ENCODE measurements at places on chromosomes 1 and 21.

GRCh38 chr1:48777219-48777895, 666 bp upstream of the BEND5 start:
- DNase-seq = no peak

DNA sequence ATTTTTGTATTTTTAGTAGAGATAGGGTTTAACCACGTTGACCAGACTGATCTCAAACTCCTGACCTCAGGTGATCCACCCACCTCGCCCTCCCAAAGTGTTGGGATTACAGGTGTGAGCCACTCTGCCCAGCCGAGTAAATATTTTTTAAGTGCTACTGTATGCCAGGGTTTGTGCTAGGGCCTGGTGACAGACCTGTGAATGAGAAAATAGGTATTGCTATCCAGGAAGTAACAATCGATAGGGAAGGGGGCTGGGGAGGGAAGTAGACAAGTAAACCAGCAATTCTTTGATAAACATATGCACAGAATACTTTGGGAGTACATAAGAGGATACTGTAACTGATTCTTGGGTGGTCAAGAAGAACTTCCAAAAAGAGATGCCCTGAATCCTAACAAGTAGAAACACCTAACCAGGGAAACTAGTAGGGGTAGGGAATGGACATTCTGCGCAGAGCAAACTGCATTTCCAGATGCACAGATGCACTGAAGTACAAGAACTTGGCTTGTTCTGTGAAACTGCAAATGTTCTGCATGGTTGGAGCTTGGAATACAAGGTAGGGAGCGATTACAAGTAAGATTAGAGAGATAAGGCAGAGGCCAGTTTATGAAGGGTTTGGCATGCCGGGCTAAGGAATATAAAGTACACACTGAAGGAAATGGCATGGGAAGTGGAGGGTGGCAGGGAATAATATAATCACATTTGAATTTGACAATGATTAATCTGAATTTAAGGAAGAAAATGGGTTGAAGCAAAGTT, 19.0 kb upstream of the DOCK7 start:
- DNase-seq = no peak

- no peak for DNase-seq
Observed at GRCh38 chr1:153928245-153928644, 5.5 kb upstream of the GATAD2B start.

DNA sequence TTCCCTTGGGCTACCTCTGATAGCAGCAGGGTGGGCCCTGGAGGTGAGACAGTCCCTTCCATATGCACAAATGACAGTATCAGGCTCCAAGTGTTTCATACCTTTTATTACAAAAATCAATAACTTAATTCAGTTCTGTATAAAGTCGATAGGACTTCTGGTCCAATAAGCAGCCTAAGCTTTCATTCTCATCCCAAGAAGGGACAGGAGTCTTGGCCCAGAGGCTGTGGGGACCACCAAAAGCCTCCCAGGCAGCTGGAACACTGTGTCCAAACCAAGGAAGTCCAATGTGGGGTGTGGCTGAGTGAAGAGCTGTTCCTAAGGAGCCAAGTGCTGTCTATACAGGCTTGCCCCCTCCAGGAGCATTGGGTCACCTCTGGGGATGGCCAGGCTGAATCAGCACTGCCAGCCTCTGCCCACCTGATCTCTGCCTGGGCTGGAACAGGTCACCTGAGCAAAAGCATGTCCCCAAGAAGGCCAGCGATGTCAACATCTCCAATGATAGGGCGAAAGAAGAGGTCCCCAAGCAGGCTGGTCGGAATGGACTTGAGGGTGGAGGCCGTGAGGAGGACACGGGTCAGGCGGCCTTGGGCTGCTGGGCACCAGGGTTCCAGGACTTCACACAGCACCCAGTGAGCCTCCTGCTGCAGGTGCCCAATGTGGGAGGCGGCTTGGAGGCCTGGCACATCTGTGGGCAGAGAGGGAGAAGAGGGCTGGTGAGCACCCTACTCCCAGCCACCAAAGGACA, 2.2 kb downstream of the NR0B2 start:
- DNase-seq = no peak

- DNase-seq = no peak
Observed at GRCh38 chr21:45019887-45020537, 54.4 kb upstream of the ADARB1 start.

- no peak for DNase-seq
Observed at GRCh38 chr1:223211323-223211985, 68.4 kb upstream of the TLR5 start.

DNA sequence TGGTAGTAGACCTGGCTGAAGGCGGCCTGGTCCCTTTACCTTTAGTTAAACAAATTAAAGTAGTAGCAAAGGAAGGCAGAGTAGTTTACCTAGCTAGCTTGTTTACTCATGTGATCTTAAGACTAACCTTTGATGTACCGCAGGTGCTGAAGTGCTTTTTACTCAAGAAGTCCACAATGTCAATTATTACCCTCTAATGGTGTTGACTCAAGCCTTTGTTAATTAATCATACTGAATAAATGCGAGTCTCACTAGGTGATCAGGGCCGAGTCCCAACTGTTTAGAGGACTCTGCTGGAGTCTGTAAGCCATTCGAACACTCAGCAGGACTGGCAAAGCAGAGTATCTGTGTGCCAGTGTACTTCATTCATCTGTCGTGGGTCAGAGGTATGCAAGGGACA, 381.1 kb upstream of the NCAM2 start:
- DNase-seq = no peak

GRCh38 chr1:10939654-10940450, 72.6 kb upstream of the TARDBP start:
- peak; percentile 53 for DNase-seq

- DNase-seq = no peak
Observed at GRCh38 chr1:18229625-18230024, 122.0 kb downstream of the IGSF21 start.

GRCh38 chr1:9349331-9349851, 56.7 kb downstream of the SPSB1 start:
- no peak for DNase-seq

DNA sequence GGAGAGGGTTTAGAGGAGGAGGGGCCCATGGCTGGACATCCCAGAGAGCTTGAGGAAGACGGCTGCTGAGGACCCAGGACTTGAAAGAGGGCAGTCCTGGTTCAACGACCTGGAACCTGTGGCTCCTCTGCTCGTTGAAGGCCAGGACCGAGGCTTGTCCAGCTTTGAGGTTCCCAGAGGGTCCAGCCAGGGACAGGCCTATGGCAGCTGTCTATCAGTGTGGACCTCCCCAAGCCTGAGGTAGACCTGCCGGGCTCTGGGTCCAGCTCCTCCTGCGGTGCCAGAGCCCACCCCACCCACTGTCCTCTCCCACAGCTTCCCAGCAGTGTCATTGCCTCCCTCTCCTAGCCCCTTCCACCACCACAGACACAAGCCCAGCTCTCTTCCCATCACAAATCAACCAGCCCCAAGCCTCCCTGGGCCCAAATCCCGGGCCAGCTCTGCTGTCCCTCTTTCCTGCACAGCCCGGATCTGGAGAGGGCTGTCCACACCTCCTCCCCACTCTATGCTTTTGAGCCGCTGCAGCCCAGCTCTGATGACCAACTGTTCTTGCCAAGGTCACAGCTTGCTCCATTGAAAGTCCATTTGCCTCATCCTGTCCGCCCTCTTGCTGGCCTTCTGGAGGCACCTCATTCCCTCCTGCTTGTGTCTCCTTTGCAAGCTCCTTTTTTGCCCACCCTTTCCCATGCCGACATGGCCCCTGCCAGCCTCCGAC, 48.7 kb upstream of the EDN2 start:
- no peak for DNase-seq

DNA sequence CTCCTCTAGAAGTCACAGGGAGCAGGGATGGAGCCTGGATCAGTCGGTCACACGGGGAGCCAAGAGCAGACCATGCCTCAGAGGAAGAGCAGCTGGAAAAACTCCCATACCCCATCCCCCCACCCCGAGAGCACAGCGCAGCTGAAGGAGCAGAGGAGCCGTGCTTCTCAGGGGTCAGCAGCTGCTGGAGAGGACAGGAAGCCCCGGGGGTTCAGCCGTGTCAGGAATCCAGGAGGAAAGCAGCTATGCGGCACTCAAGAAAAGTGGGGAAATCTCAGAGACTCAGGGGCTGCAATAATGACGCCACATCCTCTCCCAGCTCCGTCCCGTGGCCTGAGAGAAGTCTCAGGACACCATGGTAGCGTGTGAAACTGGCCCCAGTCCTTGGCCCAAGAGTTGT, 102.3 kb downstream of the NPHP4 start:
- DNase-seq = no peak

DNA sequence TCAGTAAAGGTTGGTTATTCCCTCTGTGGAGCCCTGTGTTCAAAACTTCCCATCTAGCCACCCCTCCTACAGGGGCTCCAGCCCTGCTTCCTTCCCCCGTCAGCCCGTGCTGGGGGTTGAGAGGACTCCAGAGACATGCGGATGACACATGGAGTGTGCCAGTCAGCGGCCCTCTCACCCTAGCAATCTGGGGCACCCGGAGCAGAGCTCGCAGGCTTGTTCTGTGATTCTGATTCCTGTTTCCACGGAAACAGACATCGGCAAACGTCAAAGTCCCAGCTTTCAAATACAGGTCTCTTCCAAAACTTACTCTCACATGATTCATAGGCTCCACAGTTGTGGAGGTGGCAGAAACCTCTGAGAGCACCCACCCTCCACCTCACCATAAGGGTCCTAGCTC, 9.8 kb upstream of the SSBP3 start:
- no peak for DNase-seq

GRCh38 chr1:227950735-227951346, 3.1 kb upstream of the WNT9A start:
- DNase-seq = no peak

DNA sequence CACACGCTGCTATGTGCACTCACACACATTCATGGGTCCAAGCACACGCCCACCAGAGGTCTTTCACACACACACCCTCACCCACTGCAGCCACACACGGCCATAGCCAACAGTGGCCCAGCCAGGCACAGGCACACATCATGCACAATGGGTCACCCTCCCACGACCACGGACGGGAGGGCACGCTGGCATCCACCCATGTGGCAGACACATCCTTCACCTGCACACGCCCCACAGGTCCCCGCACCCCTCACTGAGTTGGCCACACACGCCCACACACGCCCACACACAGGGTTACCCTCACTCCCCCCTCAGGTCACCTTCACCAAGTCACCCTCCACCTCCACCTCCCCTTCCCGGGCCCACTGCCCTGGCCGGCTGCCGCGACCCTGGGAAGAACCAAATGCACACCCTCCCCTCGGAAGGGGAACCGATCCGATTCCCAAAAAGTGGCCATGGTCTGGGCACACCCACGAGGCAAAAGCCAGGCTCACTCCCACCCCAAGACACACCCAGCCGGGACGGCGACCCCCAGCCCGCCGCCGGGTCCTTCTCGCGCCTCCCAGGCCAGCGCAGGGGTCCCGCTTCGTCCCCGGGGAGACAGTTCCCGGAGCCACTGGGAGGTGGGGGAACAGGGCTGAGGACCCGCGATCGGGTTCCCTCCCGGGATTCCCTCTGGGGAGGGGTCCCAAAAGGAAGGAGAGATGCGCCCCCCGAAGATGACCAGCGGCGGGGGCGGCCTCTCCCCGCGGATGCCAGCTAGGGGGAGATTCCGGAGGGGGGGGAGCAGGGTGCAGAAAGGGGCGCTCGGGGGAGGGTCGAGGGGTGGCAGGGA, 860 bp downstream of the SDC3 start:
- DNase-seq = no peak

Measured in activated T-cell treated with anti-CD3 and anti-CD28 coated beads for 48 hours (primary cell).